Right renal pelvis (tissue), 4 donors: ENCODE measurements at places on chromosomes 4 and X.

DNA sequence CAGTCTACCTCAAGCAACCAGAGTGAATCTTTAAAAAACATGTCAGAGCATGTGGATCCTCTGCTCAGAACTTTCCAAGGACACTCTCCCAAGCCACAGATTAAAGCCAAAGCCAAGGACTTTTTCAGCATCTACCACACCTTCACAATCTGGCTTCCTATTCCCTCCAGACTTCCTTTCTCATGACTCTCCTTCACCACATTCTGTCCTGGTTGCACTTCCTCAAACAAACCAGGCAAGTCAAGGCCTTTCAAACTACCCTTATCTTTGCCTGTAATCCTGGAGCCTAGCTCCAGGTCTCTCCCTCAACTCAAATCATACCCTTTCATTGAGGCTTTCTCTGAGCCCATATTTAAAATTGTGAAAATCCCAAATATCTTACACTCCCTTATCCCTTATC lies 191.6 kb upstream of the GALNTL6 start:
- DNase-seq = no peak

- no peak for DNase-seq
These were observed 648.7 kb upstream of the DIPK2B start for GRCh38 chrX:45849261-45849862.

- no peak for DNase-seq
These were observed 28.4 kb upstream of the TRPC5OS start for GRCh38 chrX:111847491-111848133.

DNA sequence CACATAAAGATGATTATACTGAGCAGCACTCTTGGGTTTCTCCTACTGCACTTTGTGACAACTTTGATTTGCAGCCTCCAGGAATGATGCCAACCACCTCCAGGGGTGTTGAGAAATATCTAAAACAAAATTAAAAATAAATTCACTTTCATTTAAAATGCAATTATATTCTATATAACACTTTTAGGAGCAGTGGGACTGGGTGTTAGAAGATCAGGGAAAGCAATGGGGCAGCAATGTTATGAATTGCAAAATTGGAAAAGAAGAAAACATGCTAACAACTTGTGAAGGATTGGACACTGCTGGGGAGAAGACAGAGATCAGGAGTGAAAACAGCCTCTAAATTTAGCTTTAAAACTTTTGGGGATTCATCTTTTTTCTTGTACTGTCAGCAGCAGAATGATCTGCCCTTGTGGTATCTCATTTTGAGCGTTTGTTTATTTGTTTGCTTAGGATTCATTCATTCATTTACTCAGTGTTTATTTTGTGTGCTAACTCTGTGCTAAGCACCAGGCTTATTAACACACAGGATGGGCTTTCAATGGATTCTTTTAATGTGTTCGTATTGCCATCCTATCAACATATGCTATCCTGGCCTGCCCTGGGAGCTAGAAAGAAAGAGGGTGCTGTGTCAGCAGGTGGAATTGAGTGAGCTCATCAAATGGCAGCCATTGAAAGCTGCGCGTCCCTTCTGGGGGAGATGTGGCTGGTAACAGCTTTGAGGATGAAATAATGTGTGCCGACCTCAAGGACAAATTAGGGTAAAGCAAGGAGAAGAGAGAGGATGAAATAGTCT lies 96.5 kb downstream of the FRMPD4 start:
- DNase-seq = no peak

DNA sequence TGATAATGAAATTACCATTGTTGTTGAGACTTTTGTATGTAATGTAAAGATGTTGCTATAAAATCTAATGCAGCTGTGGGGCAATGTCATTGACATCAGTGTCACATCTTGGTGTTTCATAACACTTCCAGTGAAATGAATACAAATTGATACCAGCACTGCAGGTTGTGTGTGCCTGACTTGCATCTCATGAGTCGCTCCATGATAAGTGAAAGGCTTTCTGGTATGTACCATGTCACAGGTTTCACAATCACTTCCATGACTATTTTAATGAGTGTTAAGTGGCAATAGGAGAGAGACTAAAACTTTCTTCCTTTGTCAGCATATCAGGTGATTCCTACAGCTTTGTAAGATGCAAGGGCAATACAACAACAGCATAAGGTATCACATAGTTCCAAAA lies 94.4 kb downstream of the ABCB7 start:
- DNase-seq = no peak

DNA sequence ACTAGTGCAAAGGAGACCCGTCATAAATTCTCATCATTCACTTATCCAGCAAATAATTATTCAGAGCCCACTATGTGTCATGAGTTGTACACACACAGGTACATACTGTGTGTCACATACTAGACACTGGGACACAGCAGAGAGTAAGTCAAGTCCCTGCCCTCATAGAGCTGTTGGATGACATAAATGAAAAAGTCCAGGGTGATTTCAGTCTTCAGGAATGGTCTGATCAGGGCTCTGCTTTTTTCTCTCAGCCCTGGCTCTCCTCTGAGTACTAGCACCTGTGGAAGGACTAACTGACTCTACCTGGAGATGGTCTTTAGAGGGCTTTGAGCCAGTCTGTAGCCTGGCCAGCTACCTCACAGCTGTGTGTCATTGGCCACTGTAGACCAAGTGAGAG lies 198.0 kb upstream of the LEF1 start:
- DNase-seq = no peak

- DNase-seq = no peak
These were observed 405.3 kb downstream of the PCDH7 start for GRCh38 chr4:31125496-31125895.

GRCh38 chrX:12977761-12978204 lies 2.9 kb downstream of the TMSB4X start:
- no peak for DNase-seq

DNA sequence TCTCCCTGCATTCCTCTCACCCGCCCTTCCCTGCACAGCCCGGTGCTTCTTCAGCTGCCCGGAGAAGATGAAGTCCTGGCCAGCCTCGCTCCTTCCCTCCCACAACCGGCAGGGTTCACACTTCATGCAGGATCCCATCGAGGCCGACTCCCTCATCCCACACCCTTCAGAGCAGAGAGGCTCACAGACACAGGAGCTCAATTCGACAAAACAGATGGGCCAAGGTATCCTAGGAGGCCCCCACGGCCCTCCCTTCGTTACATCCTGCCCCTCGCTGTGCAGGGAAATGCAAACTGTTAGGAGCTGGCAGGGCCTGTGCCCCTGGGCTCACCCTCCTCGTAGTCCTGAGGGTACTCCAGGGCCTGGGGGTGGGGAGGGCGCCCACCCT lies 238.1 kb downstream of the DHRSX start:
- DNase-seq = peak; percentile 23

DNA sequence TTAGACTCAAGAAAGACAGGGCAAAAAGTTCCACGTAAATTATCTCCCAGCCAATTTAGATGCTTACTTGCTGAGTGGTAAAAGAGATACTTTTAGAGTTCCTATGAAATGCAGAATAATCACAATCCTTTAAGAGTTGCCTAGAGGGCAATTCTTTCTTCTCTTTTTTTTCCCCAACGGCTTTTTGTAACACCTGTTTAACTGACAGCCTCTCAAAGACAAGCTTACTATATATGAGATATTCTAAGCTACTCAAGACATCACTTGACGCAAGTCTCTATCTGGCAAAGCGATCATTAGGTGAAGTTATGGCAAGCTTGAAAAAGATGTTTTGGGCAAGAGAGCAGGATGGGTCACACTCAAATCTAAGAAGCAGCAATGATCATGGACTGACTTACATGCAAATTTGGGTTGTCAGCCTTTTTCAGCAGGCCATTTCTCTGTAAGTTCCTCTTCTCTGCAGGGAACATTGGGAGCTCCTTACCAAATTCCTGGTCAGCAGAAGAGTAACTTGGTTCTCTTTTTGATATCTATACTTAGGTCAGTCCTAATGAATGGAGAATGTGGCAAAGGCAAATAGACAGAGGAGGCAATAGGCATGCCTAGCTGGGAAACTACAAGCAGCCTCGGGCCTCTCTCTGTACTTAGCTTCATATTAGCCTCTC lies 162.9 kb upstream of the FGF13 start:
- DNase-seq = no peak

DNA sequence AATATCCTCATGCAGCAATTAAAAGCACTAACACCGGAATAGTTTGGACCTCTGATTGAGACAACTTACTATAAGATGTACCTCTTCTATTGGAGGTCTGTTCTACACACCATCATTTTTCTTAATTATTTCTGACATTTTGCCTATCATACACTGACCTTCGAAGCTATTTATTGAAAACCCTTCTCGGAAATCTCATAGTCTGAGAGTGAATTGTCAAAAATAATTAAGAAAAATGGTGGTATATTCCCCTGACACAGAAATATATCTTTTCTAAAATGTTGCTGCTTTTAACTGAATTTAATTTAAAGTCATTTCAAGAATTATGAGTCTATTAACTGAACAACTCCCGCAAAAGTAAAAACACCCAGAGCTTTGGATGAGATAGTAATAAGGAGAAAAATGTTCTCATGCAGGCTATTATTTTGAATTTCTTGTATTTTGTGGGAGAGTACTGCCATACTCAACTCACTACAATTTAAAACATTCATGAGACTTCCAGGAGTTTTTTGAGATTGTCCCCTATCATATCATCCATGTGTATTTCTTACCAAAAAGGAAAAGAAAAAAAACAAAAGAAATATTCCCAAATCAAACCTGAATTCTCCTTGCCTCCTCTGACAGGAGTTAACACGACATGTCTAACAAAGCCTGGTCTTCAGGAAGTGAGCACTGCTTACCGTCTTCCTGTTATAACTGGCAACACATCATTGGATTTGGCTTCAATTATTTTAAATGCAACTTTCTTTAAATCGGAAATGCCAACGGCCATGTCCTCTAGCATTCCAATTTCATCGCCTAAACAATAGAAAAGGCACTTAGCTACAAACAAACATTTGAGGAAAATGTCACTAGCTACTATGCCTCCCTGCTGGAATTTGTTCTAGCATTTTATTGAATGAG lies 485.3 kb downstream of the IL15 start:
- no peak for DNase-seq

- DNase-seq = no peak
These were observed 112.9 kb downstream of the PTPN13 start for GRCh38 chr4:86706923-86707597.

DNA sequence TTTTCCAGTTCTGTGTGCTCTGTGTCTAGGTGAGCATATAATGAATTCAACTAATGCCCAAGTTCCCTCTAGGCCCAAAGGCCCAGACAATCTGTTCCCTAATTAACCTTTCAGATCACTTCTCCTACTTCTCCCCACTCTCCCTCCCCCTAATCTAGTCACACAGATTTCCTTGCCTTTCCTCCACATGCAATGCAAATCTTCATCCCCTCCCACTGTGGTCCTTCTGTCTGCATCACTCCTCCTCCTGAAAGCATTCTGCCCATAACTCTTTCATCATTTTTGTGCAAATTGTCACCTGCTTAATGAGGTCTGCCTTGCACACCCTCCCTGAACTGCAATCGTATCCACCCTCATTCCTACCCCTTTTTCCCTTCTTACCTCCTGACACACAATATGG lies 346.6 kb downstream of the FBXO8 start:
- DNase-seq = no peak

- DNase-seq = no peak
These were observed 22.3 kb upstream of the NSG1 start for GRCh38 chr4:4364486-4365208.

- DNase-seq = no peak
These were observed 54.1 kb upstream of the WDR17 start for GRCh38 chr4:176011529-176011928.

DNA sequence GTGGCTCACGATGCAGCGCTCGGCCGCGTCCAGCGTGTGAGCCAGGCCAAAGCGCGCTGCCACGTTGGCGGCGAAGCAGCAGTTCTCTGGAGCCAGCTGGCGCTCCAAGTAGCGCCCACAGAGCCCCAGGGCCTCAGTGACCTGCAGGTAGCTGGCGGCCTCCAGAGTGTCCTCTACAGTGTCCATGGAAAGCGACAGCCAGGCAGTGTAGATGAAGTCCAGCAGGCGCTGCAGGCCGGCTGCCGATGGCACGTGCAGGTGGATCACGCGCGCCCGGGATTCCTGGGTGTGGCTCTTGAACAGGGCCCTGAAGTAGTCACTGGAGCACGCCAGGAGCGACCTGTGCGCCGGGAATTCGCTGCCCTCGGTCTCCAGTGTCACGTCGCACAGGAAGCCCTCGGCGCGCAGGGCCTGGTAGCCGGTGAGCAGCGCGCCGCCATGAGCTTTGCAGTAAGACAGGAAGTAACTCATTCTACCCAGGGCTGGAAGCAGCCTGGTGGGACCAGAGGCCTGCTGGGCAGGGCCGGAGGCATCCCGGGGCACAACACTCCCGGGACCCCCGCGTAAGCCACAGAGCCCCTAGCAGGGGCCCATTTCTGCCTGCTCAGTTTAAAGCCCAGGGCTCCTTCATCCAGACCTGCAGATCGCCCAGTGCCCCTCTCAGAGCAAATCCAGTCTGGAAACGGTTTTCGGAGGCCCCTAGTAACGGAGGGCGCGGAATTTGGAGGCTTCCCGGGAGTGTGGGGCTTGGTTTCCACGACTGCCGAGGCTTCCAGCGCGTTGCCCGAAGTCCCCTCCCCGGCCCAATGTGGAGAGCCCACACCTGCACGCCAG lies 595 bp downstream of the KLHL34 start:
- no peak for DNase-seq

DNA sequence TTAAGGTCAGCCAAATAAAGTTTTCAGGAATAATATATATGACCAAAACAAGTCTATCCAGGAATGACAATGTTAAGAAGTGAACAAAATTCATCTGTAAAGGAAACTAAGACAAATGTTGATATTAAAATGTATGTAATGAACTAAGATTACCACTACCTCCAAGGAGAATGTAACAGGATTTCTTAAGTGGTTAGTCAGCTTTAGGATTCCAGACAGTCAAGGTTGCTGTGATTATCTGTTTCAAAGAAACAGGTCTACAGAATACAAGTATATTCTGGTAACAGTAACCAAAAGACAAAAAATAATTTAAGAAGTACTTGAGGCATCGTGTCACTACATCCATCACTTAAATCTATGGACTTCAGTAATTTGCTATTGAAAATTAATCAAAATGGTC lies 172.8 kb downstream of the SCFD2 start:
- DNase-seq = no peak

DNA sequence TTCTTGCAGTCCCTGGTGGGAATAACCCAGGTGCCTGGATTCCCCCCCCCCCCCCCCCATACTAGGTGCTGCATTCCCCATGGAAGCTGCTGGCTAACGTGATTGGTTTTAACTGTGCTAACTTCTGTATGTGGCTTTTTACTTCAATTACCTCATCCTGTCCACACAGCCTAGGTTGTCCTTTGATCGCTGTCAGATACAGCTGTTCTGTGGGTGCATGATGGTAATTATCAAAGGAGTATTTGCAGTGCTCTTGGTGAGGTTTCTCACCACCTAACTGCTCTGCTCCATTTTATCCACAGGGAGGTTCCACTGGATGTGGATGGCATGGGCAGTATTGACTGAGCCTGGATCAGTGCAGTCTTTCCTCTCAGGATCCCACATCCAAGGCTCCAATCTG lies 93.0 kb downstream of the ZNF518B start:
- no peak for DNase-seq

- DNase-seq = no peak
These were observed 6.2 kb upstream of the GSPT2 start for GRCh38 chrX:51737091-51737490.

- DNase-seq = peak; percentile 42
These were observed 1.5 kb downstream of the MAB21L2 start for GRCh38 chr4:150583287-150584110.

- DNase-seq = peak; percentile 72
These were observed 8.1 kb upstream of the GSX2 start for GRCh38 chr4:54091637-54092404.
